ENCODE measurements at places on chromosomes 6 and 20.

DNA sequence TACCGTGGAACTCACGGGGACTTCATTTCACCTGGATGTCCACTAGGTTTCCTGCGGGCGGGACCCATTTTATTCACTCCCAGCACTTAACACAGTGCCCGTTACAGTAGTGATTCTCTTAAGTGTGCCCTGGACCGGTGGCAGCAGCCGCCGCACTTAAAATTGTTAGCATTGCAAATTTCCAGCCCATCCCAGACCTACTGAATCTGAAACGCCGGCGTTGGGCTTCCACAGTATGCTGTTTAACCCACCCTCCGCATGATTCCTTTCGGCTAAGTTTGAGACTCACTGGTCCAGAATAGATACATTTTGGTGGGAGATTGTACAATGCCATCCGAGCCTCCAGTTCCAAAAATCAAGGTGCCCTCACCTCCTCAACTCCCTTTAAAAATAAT is 967 bp downstream of the SMPDL3A start:
- DNase-seq, result no peak

DNA sequence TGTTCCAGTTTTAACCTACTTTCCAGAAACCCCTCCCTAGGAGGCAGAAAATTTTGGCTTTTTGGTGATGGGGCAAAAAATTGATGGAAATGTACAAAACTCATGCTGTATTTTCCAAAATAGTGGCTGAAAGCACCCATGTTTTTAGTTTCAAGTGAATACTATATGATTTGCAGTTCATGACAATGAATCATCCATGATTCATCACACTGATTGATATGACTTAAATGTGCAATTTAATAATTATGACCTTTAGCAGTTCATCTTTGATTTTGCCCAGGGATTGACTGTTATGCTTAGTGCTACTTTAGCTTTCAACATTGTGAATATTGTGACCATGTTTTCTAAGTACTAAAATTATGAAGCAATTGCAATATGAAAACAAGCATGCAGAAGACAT is 478.7 kb downstream of the HTR1B start:
- no peak for DNase-seq

DNA sequence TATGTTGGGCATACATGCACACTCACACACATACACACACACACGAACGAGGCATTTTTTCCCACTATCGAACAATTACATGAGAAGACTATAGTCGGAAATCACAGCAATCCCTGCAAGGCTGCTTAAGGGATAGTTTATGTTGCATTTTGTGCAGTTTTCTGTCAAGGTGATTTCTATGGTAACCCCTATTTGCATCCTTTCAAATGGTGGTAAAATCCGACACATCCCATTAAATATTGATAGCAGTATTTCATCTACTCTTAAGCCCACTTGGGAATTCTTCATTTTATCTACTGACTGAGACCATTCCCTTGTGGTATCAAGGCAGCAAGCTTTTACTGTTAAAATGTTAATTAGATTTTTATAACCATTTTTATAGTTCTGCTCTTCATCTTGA is 457.8 kb downstream of the HACE1 start:
- no peak for DNase-seq

- DNase-seq, result no peak
These were observed 921.9 kb upstream of the EYS start for GRCh38 chr6:66628917-66629316.

- no peak for DNase-seq
These were observed 310.7 kb downstream of the EYA4 start for GRCh38 chr6:133551847-133552341.

- DNase-seq, result no peak
These were observed 671 bp downstream of the E2F1 start for GRCh38 chr20:33685328-33686099.

DNA sequence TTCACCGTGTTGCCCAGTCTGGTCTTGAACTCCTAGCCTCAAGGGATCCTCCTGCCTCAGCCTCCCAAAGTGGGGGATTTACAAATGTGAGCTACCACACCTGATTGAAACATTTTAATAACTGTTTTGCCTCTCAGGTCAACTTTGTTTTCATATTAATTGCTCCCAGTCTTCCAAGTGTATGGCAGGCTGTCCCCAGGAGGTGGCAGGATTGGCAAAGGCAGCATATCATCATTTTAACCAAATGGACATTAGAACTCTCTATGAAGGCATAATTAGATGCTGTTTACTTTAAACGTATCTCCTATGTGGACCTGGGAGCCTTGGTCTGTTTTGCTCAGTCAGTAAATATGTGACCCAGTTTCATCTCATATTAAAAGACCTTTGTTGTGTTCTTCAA is 59.2 kb upstream of the CSE1L start:
- DNase-seq, result no peak

GRCh38 chr6:31836474-31837368 is 9.2 kb downstream of the HSPA1B start:
- DNase-seq, result no peak

GRCh38 chr6:9138936-9139335 is 703.6 kb upstream of the SLC35B3 start:
- no peak for DNase-seq

GRCh38 chr6:6546318-6547109 is 42.0 kb upstream of the LY86 start:
- no peak for DNase-seq

- DNase-seq, result no peak
These were observed 32.1 kb upstream of the IRF4 start for GRCh38 chr6:359261-360035.

Data from activated CD8-positive, alpha-beta memory T cell treated with anti-CD3 and anti-CD28 coated beads for 4 hours (primary cell).